Fibroblast of skin of right biceps (primary cell): ENCODE measurements at places on chromosomes 2 and 18.

DNA sequence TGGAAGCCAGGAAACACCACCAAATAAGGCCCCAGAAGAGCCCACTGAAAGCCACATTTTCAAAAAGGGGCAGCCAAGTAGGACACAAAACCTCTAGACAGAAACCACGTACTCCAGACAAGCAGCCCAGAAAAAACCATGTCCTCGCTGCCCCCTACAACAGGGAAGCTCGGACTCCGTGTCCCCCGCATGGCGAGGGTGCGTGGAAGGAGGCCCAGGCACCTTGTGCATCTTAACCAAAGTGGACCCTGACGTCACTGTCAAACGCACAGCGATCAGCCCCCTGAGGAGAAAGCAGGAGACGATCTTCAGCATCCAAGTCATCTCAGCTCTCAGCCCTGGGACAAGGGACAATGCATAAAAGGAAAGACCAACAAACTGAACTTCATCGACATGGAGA lies 168.4 kb downstream of the EIPR1 start:
- DNase-seq = no peak

GRCh38 chr2:127404466-127405254 lies 13.6 kb upstream of the PROC start:
- DNase-seq = no peak

DNA sequence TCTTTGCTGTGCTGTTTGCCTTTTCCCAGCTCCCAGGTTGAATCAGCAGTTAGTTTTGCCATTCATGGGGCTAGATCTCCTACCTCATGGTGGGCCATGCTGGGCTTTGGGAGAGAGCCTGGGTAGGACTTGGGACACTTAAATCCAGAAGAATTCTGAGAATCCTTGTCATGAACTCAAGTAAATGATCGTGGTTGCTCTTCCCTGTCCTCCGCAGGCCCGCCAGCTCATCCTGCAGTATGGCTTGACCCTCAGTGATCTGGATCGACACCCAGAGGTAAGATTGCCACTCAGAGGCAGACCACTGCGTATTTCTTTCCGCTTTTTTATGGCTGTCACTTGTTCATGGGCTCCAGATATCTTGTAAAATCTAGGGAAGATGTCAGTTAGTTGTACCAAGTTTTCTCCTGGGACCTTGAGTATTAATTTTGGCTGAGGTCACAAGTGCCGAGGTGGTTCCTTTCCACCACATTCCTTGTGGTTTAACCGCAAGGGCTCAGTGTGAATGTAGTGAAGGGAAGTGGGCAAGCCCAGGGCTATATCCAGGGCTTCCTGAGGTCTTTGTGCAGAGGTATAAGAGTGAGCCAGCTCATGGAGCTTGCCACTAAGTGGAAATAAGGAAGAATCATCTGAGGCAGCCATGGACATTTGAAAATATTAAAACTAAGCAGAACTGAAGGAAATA lies 37.7 kb downstream of the RPIA start:
- DNase-seq = peak; percentile 40

- DNase-seq = no peak
Measured at GRCh38 chr2:19360266-19360965, 2.0 kb upstream of the OSR1 start.

- no peak for DNase-seq
Measured at GRCh38 chr2:236503100-236503499, 66.5 kb upstream of the ACKR3 start.

- no peak for DNase-seq
Measured at GRCh38 chr18:40546875-40547274, 1408.2 kb upstream of the PIK3C3 start.

DNA sequence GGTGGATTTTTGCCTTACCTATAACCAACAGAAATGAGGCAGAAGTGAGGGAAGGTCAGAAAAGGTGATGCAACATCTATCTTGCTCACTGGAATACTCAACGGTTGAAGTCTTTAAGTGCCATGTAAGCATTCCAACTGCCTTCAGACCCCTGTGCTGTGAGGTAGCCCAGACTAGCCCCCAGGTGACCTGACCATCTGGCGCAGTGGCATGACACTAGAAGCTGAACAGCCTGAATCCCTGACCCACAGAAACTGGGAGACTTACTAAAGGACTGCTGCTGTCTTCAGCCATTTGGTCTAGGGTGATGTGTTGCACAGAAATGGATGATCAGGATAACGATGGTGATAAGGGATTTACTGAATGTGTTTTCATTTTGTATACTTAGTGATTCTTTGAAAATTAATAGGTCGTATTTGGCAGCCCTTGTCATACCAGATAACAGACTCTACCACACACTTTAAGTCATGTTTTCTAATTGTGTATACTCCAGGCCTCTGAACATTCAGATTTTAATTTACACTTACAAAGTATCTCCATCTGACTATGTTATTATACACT lies 161.5 kb downstream of the STK39 start:
- DNase-seq = no peak

DNA sequence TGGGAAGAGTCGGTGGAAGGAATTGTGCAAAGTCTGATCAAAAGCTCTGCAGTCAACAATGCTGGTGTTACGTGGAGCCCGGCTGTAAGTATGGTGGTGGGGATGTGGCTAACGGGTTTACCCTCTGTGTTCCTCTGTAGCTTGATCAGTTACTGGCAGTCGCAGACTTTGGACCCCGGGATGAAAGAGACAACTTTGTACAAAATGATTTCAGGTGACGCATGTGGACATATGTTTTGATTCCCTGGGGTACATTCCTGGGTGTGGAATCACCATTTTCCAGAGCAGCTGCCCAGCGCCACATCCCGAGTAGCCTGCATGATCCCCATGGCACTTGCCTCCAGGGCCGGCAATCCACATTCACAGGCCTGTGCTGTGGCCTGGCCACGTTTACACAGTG lies 9.8 kb downstream of the RBFA start:
- DNase-seq = no peak

GRCh38 chr2:127194447-127194846 lies 25.7 kb downstream of the CYP27C1 start:
- peak; percentile 4 for DNase-seq

DNA sequence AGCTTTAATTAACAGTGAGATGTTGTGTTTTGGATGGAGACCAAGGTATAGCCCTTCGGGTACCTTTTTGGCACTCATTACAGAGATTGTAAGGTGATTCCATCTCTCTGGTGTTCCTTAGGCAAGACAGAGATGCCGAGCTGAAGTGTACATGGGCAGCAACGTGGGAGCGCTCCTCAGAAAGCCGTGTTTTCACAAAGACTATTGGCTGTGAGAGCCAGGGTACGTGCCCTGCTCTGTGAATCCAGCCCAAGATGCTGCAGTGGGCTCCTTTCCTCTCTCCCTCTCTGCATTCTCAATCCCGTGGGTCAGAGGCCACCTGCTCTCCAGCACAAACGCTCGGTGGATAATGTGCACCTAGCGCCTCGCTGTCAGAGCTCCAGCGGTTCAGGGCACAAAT lies 203.0 kb upstream of the EPHA4 start:
- DNase-seq = no peak

GRCh38 chr2:72554381-72554780 lies 271.5 kb downstream of the EXOC6B start:
- no peak for DNase-seq

GRCh38 chr2:85462322-85462721 lies 43.8 kb downstream of the SH2D6 start:
- no peak for DNase-seq

GRCh38 chr2:25419678-25420242 lies 78.0 kb upstream of the DNMT3A start:
- no peak for DNase-seq

- no peak for DNase-seq
Measured at GRCh38 chr2:12596771-12597170, 120.0 kb upstream of the TRIB2 start.

- DNase-seq = no peak
Measured at GRCh38 chr18:10216791-10217190, 237.6 kb upstream of the APCDD1 start.

DNA sequence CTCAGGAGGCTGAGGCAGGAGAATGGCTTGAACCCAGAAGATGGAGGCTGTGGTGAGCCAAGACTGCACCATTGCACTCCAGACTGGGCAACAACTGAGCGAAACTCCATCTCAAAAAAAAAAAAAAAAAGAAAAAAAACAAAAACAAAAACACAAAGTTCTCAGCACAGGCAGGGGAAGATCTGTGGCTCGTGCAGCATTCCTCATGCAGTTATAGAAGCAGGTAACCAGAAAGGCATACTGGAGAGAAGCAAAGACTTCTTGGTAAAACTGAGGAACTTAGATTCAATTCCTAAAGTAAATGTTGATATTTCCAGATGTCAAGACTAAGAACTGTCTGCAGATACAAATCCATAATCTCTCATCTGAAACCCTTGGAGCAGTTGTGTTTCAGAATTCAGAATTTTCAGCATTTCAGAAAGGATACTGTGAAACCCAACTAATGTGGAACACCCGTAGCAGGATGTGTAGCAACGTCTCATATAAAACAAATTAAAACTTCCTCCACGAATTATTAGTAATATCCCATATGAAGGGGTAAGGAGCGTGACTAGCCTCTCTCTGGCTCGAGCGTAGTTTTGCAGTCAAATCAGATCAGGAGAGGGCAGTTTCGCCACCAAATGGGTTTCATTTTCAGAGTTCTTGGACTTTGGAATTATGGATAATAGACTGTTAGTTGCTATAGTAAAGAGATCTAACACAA lies 13.2 kb upstream of the SLC25A52 start:
- no peak for DNase-seq

DNA sequence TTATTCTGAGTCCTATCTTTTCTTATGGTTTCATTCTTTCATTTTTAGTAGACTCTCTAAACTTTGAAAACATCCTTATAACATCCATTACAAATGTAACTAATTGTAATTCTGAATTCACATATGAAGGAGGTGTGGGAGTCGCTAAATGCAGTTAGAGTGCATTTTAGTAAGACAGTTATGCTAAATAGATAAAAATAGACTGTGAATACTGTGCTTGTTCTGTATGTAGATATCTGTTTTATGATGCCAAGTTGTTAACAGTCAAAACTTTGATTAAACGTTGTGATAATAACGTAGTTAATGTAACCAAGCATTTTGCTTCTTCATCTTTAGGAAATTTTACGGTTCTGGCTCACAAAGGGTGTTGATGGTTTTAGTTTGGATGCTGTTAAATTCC lies 24.4 kb downstream of the SLC3A1 start:
- DNase-seq = no peak

- no peak for DNase-seq
Measured at GRCh38 chr18:45290364-45290763, 324.9 kb upstream of the SLC14A2 start.

DNA sequence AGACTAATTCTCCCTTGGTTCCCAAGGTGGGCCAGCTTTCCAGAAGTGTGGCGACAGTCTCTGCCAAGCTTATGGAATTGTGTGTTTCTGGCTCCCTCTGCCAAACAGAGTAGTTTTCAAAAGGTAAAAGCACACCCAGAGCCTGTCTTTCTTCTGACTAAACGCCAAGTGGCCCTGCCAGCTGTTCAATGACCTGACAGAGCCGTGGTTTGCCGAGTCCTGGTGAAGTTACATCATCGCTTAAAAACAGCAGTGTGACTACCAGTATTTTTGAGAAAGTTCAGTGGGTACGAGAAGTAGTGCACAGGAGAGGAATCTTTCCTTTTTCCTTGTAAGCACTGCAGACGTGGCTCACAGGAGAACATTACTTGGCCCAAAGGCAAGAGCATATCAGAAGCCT lies 1.9 kb downstream of the PER2 start:
- DNase-seq = peak; percentile 41

- peak; percentile 89 for DNase-seq
Measured at GRCh38 chr2:226117510-226118065, 682.0 kb downstream of the IRS1 start.

GRCh38 chr18:22559414-22560274 lies 141.9 kb upstream of the CTAGE1 start:
- DNase-seq = peak; percentile 74

DNA sequence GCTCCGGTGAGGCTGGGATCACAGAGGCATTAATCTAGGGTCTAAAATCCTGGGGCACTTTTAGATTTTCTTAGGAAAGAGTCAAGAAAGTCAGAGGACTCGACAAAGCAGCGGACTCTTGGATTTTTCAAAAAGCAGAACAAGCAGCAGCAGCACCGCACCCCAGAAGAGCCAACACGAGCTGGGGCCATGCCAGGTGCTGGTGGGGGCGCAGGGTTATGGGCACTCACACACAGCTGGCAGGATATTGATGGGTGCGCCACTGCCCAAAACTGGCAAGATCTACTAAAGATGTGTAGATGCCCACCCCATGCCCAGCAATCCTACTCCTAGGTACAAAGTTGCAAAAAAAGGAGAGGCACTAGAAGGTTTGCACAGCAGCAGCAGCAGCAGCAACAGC lies 33.9 kb upstream of the SEMA4C start:
- no peak for DNase-seq

DNA sequence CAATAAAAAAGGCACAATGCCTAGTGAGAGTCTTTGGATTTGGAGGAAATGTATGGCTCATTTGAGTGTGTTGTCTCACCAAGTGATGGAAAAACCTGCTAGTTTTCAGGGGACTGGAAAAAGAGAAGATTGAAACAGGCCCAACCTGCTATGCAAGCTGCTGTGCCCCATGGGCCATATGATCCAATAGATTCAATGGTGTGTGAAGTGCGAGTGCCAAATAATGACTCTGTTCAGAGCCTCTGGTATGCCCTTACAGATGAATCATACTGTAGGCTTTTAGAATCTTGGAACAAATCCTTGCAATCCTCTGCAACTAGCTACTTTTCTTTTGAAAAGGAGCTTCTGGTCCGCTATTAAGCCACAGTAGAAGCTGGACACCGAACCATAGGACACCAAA lies 529.8 kb upstream of the CNTNAP5 start:
- DNase-seq = peak; percentile 6

DNA sequence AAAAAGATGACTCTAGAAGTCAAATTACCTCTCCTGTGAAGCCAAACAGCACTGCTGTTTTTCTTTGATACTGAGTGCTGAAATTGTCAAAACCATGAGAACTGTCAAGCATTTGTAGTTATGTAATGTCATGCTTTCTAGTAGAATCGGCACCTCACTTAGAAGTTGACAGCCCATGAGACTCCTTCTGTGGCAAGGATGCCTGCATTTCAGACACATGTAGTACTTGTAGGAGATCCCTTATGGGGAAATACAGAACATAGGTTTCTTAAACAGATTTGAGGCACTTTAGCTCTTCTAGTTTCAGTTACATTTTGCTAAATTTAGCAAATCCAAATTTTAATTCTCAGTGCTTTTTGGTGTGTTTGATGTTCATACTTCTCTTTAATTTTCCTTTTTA lies 15.7 kb downstream of the ZNF407 start:
- no peak for DNase-seq

DNA sequence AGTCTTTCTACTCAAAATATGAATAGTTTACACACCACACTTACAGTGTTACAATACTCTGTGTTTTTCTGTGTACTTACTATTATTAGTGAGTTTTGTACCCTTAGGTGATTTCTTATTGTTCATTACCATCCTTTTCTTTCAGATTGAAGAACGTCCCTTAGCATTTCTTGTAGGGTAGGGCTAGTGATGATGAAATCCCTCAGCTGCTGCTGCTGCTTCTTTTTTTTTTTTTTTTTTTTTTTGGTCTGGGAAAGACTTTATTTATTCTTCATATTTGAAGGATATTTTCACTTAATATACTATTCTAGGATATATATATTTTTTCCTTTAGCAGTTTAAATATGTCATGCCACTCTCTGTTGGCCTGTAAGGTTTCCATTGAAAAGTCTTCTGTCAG lies 29.0 kb upstream of the SERPINB2 start:
- no peak for DNase-seq

- no peak for DNase-seq
Measured at GRCh38 chr2:28248511-28248910, 144.1 kb upstream of the FOSL2 start.

GRCh38 chr2:195579776-195580555 lies 77.1 kb upstream of the SLC39A10 start:
- peak; percentile 46 for DNase-seq

GRCh38 chr18:42807887-42808286 lies 307.6 kb downstream of the RIT2 start:
- no peak for DNase-seq
